ENCODE measurements at places on chromosomes 1 and 21.

DNA sequence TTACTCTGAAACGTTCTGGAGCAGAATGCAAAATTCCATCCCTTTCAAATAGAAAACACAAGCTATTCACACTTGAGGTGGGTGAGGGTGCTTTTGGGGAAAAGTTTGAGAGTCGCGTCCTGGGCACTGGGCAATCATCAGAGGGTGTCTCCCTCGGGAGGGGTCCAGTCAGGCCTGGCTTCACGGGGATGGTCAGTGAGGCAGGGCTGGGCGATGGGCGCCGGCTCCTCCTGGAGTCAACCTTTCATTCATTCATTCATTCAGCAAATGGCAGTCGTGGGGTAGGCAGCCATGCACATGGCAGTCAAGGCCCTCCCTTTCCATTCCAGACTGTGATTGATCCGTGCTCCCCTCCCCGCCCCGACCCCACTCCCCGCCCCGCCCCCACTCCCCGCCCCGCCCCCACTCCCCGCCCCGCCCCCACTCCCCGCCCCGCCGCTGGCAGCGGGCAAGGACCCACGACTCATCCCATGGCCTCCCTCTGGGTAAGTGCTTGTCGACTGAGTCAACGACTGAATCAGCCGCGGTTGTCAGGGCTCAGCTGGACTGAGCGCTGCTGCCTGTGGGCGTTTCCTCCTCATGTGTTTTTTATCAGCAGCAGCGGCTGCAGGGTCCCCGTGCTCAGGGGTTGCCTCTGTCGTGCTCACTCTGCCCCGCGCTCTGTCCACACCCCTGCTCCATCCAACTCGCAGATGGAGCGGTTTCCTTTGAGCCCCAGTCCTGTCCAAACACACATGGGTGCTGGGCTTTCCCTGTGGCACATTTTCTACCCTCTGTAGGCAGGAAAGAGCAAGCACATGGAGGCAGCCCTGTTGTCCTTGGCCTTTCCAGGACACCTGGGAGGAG, 12.5 kb upstream of the SPSB1 start:
- no peak for DNase-seq

- DNase-seq = no peak
Observed at GRCh38 chr1:158694596-158694995, 5.9 kb downstream of the OR6K2 start.

GRCh38 chr21:15860541-15860940, 130.8 kb downstream of the USP25 start:
- no peak for DNase-seq

DNA sequence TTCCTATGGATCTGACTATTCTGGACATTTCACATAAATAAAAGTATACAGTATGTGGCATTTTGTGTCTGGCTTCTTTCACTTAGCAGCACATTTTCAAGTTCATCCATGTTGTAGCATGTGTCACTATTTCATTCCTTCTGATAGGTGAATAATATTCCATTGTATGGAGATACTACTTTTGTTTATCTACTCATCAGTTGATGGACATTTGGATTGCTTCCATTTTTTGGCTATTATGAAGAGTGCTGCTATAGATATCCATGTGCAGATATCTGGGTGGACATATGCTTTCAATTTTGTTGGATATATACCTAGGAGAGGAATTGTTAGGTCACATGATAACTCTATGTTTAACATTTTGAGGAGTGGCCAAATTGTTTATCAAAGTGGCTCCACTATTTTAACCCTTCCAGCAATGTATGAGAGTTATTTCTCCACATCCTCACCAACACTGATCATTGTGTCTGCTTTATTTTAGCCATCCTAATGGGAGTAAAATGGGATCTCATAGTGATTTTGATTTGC, 21.9 kb upstream of the MEF2D start:
- no peak for DNase-seq

DNA sequence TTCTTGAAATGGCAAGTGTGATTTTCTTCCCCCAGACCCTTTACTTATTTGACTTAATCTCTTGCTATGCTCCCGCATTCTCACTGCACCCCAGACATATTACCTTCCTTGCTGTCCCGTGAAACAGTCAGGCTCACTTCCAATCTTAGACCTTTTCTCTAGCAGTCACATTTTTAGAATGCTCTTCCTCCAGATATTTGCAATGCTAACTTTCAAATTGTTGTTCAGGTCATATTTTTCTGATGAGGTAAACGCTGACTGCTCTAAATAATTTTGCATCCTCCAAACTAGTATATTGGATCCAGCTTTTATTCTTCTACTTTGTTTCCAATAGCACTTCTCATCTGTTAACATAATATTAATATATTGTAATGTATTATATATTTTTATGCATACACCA, 648.2 kb upstream of the NEGR1 start:
- no peak for DNase-seq

- DNase-seq = no peak
Observed at GRCh38 chr1:42745851-42746250, 5.8 kb upstream of the CLDN19 start.

GRCh38 chr1:153921080-153921802, 1.5 kb downstream of the GATAD2B start:
- DNase-seq = no peak

DNA sequence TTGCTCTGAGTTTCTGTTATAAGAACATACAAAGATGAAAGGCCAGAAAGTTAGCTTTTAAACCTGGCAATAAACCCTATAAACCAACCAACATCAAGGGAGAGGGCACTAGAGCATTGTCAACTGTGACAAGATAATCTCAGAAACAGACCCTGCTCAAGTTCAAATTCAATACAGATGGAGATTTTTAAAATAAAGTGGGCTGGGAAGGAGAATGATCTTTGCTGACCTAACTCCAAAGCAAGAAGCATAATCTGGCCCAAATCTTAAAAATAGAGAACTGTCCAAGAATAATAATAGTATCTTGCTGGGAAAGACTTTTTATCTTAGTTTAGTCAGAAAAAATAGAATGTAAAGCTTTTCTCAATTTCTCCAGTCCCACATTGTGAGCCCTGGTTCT, 485.5 kb downstream of the DISC1 start:
- no peak for DNase-seq

DNA sequence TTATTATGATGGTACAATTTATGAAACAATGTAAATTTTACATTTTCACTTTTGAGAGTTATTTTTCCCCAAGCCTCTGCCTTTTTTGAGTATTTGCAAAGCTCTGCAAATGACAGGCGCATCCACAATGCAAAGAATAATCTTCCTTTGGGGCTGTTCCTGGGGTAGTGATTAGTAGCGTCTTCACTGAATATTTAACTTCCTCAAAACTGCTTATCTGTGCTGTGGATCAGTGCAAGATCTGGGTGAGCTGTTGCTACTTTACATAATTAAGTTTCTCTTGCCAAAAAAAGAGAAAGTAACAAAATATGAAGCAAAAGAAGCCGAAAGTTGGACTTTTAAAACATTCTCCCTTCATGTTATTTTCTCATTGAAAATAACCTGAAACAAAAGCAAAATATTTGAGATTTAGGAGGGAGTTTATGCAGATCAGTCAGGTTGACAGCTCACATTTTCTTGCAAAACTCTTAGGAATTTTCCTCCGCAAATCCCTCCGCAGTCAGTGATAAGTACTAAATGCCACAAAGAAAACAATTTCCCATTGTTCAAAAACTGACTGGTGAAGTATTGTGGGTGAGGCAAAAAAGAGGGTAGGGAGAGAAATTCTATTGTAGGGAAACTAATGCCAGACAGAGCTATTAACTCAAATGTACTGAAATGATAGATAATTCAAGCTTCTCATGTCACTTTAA, 276.4 kb upstream of the B3GALT2 start:
- no peak for DNase-seq

Measured in stimulated activated CD4-positive, alpha-beta T cell treated with anti-CD3 and anti-CD28 coated beads, Interleukin-1b, Interleukin-23, amount 100 ng/mL, for 1 hour (primary cell).